Stimulated activated CD8-positive, alpha-beta memory T cell treated with anti-CD3 and anti-CD28 coated beads, Interleukin-4, amount 100 ng/mL, for 24 hours (primary cell): ENCODE measurements at places on chromosomes 2 and 18.

- no peak for DNase-seq
Observed at GRCh38 chr2:188976545-188977268, 2.5 kb downstream of the COL3A1 start.

GRCh38 chr2:101400506-101401325 is 13.4 kb upstream of the CREG2 start:
- DNase-seq, result no peak

- DNase-seq, result no peak
Observed at GRCh38 chr2:72785517-72785916, 40.3 kb downstream of the EXOC6B start.

DNA sequence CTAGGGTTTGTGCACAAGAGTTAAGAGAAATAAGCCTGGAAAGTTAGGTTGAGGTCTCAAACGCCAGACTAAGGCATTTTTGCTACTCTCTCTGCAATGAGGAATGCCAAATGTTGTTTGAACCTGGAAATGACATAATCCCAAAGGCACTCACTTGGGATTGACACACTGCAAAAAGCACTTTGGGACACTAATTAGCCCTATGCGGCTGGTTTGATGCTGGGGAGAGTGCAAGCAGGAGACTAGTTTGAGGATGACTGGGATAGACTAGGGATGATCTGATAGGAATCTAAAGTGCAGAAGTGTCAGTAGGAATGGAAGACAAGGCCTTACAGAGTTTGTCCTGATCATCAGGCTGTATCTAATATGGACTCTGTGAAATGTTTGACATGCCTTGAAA is 469.0 kb downstream of the SLC4A3 start:
- no peak for DNase-seq

GRCh38 chr2:27323596-27324285 is 844 bp upstream of the MPV17 start:
- DNase-seq, result no peak

DNA sequence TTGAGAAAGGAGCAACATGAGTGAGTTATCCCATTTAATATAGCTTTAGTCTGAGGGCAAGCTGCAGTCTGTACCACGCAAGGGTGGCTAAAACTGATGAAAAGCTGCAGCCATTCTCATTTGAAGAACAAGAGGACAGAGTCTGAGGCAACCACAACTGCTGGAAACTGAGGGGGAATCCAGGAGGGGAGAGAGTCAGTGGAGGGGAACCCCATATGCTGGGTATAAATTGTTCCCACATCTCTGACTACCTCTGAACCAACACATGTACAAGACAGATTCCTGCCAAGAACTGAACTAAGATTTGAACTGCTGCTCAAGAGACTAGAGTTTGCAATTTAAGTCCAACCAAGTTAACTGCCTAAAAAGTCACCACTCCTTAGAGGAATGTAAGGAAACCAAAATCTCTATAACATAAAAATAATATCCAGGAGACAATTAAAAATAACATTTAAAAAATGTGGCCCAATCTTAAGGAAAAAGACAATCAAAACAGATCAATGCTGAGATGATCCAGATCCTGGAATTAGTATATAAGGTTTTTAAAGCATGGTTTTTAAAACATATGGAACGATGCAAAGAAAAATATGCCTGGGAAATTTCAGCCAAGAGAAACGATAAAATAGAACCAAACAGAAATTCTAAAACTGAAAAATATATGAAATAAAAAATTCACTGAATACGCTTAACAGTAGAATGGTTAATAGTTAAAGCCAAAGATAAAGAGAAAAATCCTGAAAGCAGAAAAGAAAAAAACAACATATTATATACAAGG is 11.2 kb downstream of the CWC22 start:
- no peak for DNase-seq

DNA sequence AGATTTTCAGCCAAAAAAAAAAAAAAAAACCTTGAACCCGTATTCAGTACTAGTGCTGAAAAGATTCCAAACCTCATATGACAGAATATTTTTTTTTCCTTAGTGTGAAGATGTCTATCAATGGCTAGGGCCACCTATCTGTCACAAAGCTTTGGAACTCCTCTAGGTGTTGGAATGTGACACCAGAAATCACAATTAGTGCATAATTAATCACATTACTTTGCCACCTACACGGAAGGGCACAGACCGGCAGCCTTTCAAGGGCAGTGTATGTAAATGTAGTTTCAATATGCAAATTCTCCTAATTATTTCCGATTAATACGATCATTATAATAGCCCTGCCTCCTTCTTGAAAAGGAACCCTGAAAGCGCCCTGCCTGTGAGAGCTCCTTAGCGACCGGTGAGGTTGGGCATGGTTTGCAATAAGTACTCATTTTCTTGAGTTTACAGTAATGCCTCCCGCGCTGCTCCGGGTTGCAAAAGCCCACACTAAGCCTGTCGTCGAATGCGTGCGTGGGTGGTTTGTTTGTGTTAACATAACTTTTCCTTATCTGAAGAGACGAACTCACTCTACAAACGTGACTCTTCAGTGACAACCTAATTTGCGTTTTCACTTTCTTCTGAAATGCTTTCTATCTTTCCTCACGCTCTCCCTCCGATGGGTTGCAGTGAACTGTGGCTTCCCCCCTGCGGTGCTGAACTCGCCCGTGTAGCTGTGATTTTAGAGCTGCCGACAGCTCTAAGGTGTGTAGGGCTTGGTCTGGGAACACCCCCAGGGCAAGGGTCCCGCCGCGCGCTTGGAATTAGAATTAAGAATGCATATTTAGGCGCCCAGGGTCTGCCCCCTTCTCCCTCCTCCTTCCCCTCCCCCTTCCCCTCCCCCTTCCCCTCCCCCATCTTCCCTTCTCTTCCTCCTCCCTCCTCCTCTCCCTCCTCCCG is 765 bp upstream of the ID2 start:
- DNase-seq, result peak; percentile 69

DNA sequence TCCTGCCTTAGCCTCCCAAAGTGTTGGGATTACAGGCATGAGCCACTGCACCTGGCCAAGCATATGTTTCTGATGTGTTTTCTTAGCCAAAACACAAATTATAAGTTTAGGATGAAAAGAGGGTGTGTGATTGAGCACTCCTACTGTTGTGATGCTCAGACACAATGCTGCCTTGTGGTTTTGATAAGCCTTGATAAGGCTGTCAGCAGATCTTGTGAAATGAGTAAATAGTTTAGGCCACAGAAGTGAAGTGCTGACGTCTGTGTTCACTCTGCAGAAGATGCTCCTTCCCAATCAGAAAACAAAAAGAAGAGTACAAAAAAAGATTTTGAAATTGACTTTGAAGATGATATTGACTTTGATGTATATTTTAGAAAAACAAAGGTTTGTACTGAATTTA is 24.3 kb downstream of the NCAPH start:
- DNase-seq, result no peak

GRCh38 chr2:190190507-190191162 is 128.1 kb upstream of the MSTN start:
- no peak for DNase-seq

DNA sequence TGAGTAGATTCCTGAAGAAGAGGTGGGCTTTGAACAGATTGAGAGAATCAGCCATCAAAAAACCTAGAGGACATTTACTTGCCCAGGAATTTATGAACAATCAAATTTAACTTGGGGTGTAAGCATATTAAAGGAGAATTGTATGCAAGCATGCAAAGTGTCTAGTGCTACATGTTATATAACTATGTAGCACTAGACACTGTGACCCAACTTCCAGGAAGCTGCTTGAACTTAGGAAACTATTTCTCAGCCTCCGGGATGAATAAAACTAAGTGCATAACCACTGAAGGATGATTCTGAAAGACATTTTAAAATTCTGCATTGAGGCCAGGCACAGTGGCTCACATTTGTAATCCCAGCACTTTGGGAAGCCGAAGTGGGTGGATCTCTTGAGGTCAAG is 12.4 kb downstream of the MFF start:
- no peak for DNase-seq

GRCh38 chr18:23528580-23529472 is 25.5 kb downstream of the RMC1 start:
- no peak for DNase-seq

DNA sequence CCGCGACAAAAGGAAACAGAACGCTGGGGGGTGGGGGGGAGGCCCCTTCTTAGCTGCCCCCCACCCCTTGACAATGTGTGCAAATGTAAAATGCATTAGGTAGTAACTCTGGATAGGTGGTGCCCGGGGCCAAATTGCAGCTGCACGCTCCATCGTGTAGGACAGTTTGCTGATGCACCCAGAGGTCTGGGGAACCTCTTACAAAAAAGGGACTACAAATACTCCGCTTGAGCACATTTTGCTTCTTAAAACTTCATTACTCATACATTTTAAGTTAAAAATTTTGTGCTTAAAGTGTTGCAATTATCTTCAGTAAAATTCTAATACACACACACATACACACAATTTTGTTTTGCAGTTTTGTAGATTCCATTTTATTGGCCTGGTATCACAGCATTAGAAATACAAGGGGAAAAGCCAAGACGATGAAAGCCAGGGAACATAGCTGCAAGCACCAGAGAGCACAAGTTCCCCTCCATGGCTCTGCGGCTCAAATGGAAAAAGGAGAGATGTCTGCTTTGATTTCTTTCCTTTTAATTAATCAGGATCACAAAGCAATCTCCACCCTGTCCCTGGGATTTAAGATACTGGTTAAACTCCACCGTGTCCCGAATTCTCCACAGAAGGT is 582.1 kb downstream of the ZEB2 start:
- DNase-seq, result no peak

DNA sequence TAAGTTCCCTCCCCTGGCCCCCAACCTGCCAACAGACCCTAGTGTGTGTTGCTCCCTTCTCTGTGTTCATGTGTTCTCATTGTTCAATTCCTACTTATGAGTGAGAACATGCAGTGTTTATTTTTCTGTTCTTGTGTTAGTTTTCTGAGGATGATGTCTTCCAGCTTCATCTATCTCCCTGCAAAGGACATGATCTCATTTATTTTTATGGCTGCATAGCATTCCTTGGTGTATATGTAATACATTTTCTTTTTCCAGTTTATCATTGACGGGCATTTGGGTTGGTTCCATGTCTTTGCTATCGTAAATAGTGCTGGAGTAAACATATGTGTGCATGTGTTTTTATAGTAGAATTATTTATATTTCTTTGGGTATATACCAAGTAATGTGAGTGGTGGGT is 602.2 kb downstream of the DSC3 start:
- DNase-seq, result no peak

- DNase-seq, result no peak
Observed at GRCh38 chr2:112776113-112776512, 8.2 kb downstream of the IL1A start.

GRCh38 chr2:229344955-229345354 is 73.9 kb upstream of the PID1 start:
- DNase-seq, result no peak

GRCh38 chr2:54626884-54627283 is 96.6 kb upstream of the EML6 start:
- no peak for DNase-seq

DNA sequence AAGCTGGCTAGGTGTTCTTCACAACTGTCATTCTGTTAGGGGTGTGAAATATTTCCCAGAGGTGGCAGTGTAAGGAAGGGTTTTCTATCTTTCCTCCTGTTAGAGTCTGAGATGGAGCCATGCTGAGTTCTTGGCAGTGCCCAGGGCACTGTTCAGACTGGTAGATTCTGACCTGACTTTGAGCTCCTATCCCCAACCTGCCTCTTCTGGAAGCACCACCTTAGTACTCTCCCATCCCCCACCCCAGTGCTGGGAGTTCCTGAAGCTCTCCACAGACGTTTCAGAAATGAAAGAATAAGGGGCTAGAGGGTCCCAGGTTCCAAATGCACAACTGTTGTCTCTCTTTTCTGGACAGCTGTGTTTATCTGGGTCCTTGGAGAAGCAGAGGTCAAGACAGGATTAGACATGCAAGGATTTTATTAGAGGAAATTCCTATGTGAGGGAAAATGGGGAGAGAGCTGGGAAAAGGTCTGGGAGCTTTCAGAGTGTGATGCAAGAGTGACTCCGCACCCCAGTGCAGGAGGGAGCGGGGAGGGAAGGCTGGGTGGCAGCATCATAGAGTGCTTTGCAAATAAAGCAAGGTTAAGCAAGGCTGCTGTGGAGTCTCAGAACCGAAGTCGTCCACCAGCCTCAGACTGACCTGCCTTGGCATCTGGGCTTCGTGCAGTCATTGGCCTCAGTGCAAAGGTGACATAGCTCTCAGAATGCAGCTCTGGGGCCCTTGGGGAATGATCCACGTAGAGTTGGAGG is 75.5 kb downstream of the SLC4A3 start:
- no peak for DNase-seq

- no peak for DNase-seq
Observed at GRCh38 chr2:205769879-205770278, 87.6 kb downstream of the NRP2 start.

DNA sequence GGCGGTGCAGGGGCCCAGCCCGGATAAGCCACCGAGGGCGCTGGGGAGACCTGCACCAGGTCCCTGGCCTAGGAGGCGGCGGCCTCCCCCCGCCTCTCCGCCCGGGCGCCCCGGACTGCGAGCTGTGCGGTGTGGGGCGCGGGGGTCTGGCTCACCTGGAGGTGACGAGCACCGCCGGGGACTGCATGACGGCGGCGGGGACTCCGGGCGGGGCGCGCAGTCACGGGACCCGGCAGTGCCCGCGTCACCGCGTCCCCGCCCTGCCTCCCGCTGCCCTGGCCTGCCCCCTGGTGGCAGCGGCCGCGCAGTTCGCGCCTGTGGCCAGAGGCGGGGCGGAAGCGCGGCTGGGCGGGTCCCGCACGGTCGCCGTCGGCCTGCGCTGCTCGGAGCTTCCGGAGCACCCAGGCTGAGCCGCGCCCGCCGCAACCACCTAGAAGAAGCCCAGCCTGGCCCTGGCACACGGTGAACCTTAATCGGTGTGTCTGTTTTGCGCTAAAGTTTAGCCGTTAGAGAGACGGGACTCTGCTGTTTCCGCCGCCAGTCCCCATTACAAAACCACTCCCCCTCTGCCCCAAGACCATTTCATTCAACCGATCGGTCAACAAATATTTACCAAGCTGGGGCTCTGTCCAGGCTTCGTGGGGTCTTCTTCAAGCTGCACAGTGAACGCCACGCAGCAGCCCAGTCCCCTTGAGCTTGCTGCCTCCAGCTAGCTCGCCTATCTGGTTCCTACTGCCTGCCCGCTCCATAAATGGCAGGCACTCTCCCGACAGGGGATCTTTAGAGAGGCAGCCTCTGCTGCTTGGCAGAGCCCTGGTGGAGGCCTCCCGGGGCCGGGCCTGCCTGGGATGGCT is at the start of gene HS1BP3:
Gene HS1BP3 (minus strand): TSS at position 222 of the 854 bp plus-strand sequence. CDS start 35 bp downstream, at position 187.
- DNase-seq, result peak; percentile 82

DNA sequence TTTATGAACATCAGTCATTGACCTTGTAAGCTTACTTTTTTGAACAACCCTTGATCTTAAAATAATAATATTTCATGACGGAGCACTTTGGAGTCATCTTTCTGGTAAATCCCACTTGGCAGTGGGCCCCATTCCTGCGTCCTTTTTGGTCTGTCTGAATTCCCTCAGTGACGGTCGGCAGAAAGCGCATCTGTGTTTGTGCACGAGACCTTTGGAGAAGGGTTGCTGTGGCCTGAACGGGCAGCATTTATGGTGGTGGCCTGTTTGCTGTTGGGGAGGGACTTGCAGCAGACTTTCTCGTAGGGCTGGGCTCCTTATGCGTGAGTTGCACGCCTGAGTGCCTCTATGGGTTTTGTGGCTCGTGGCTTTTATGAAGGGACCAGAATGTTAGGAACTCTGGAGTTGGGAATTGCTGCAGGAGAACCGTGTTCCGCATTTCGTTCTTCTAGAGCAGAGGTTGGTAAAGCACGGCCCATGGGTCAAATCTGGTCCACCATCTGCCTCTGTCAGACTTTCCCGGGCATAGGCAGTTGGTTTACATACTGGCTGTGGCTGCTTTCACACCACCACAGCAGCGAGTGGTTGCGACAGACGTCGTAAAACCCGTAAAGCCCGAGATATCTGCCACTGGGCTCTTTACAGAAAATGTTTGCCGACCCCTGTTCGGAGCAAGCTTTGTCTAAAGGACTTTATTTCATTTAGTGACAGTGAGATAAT is 30.8 kb downstream of the LPIN1 start:
- no peak for DNase-seq
